Neural progenitor cell (in vitro differentiated cells): ENCODE measurements at places on chromosomes 16 and 17.

- no peak for DNase-seq
Observed at GRCh38 chr16:75062976-75063346, 53.6 kb downstream of the LDHD start.

DNA sequence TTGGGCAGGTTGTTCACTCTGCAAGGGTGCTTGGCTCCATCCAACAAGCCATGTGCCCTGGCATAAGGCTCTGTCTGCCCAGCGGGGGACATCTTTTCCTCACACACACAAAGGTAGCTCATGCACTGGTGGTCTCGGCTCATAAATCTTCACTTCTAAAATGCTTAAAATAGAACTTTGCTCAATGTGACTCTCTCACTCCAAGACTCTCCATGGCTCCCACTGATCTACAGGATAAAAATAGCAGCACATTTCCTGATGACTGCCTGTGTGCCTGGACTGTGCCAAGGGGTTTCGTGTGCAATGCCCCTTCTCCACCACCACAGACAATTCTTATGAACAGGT lies 15.1 kb upstream of the CIBAR2 start:
- no peak for DNase-seq

- DNase-seq, result no peak
Observed at GRCh38 chr16:11681976-11682654, 13.9 kb downstream of the SNN start.

- DNase-seq, result peak; percentile 6
Observed at GRCh38 chr17:38881600-38882191, 11.8 kb downstream of the LASP1 start.

DNA sequence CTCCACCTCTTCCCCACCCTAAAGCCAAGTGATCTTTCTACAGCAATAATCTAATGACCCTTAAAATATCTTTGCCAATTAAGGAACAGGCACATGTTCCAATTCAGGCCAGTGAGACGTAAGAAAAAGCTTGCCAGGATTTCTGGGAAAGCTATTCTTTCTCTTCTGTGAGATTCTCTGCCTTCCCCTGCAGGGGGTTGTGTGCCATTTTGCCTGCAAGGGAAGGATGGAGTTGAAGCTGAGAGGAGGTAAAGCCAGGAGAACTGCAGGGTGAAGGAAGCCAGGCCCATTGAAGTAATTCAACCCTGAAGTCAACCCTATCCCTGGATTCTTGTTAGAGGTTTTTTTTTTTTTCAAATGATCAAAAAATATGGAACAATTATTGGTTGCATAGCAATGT lies 9.0 kb upstream of the LPO start:
- DNase-seq, result no peak

DNA sequence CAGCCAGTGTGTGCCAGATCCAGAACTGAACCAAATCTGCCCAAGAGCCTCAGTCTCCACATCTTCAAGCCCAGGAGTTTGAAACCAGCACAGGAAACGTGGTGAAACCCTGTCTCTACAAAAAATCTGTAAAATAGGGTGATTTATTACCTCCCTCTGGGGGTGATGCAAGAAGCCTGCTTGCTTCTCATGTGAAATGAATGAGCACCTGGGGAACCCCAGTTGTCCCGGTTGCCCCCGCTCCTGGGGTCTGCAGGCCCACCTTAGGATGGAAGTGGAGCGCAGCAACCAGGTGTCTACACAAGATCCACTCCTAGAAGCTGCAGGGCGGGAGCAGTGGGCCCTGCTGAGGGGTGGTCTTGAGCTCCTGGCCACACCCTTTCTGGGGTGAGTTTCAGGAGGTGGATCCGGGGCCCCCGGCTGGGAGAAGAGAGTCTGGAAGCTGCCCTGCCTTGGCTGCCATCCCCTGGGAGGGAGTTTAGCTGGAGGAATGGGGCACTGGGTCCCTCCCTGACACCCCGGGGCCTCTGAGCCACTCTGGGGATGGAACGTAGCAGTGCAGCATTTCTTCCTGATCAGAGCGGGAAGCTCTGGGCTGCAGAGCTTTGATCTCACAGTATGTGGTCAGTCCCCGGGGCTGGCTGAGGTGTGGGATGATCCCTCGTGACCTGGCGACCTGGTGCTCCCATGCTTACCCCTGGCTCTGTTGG lies 117.8 kb downstream of the RAB11FIP4 start:
- no peak for DNase-seq

- DNase-seq, result peak; percentile 97
Observed at GRCh38 chr17:6831661-6832263, at the start of gene TEKT1. Gene TEKT1 (minus strand): TSS chr17:6831729. CDS start chr17:6830376, 1,353 bp downstream.

GRCh38 chr17:33980193-33980592 lies 274.9 kb upstream of the CCL2 start:
- no peak for DNase-seq

DNA sequence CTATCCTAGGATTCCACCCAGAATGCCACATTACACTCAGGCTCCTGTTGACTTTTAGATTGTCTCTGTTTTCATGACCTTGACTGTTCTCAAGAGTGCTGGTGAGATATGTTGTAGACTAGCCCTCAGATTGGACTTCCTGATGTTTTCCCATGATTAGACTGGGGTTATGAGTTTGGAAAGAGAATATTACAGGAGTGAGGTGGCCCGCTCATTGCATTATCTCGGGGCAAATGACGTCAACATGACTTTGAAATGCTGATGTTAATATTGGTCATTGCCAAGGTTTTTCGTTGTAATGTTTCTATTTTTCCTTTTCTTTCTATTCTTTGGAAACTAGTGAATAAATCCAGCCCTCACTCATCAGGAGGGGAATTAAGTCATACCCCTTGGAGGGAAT lies 355.7 kb upstream of the MON1B start:
- no peak for DNase-seq

GRCh38 chr17:50604513-50604912 lies 30.2 kb upstream of the ABCC3 start:
- DNase-seq, result no peak

GRCh38 chr16:55964923-55965475 lies 89.8 kb upstream of the CES5A start:
- DNase-seq, result no peak

DNA sequence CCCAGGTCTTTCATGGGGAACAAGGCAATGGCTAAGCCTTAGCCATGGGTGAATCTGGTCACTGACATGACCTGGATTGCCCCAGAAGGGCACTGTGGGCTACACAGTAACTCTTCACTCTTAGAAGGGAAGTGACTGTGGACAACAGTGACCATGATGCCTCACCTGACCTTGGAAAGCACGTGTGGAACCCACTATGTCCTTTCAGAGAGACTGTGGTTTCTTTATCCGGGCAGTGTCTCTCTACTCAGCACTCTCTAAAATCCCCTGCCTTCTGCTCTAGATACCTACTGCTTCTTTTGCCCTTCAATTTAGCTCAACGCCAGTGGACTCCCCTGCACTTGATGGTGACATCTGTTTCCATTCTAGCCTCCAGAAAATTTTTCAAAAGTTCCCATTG lies 66.1 kb upstream of the ANKFN1 start:
- DNase-seq, result no peak

GRCh38 chr16:19717314-19717713 lies 713 bp downstream of the KNOP1 start:
- peak; percentile 76 for DNase-seq

- DNase-seq, result no peak
Observed at GRCh38 chr16:46996952-46997458, 23.5 kb upstream of the DNAJA2 start.

DNA sequence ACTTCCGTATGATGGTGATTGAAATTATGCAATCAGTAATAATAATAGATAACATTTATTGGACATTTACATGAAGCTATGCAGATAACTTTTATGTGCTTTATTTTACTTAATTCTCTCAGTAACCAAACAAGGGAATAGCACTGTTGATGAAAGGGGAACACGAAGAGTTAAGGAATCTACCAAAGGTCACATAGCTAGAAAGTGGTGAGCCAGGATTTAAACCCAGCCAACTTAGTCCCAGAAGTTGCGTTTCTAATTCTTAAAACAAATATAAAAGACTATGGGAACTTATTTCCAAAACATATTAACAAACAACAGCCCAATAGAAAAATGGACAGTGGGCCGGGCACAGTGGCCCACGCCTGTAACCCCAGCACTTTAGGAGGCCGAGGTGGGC lies 9.7 kb downstream of the SPNS3 start:
- DNase-seq, result no peak

GRCh38 chr16:4387781-4388180 lies 16.1 kb downstream of the VASN start:
- DNase-seq, result no peak

DNA sequence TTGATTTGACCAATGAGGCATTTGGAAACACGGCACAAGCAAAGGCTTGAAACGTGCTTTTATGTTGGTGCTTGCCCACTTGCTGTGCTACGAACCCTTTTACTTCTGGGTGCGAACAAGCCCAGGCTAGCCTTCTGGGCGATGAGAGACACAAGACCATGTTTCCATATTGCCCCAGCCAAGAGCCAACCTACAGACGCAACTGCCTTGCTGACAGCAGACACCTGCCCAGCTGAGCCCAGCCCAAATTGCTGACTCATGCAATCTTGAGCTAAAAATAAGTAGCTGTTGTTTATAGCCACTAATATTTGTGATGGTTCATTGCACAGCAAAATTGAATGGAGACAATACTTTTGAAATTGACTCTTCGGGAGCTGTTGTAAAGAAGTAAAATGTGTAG lies 464.5 kb downstream of the WWOX start:
- no peak for DNase-seq

GRCh38 chr17:81457917-81458555 lies 54.6 kb downstream of the ACTG1 start:
- no peak for DNase-seq

DNA sequence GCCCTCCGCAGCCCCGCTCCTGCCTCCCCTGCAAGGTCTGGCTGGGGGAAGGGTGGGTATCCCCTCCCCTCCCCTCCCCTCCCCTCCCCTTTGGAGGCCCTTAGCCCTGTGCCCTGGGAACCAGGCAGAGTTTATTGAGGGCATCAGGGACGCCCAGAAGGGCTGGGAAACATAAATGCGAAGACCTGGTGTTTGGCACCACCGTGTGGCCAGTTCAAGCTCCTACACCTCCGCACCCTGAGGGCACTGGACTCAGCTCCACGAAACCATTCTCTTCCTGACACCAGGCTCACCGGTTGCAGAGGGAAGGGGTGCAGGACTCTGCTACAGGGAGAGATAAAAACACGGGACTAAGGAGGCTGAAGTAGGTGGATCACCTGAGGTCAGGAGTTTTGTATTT lies 1.0 kb upstream of the AIPL1 start:
- DNase-seq, result peak; percentile 86

DNA sequence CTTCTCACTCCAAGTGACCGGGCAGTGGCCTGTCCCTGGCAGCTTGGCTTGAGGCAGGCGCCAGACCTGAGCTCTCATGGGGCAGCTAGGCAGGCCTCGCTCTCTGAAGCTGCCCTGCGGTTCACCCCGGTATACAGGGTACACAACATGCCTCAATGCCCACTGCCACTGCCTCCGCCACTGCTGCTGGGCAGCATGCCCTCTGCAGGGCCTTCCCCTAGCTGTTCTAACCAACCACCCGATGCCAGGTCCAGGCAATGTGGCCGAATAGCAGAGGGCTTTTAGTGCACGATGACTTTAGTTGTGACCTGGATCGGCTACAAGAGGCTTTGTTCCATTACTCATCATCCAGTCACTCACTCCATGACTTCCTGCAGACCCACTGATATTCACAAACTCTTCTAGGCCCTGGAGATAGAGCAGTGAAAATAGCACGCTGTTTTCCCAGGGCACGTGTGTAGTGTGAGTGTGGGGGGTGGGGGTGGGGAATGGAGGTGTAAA lies 19.7 kb downstream of the CDC42EP4 start:
- DNase-seq, result no peak

DNA sequence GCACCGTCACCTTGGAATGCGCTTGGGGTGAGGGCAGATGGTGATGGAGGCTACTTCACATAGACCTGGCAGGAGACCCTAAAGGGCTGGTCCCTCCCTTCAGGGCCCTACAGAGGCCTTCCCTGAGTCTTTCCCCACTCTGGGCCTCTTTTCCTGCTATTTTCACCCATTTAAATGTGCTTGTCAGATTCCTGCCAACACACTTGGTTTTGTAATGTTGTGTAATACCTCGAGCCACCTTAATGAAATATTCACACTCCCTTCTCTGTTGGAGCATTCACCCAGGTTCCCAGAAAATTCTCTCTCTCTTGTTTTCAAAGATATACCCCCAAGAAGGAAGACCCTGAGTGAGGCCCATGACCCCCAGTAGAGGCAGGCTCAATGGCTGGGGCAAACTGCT lies 456.6 kb upstream of the DYNLRB2 start:
- DNase-seq, result no peak

- peak; percentile 73 for DNase-seq
Observed at GRCh38 chr17:1486802-1487695, 5.4 kb downstream of the MYO1C start.

GRCh38 chr17:4502466-4503154 lies 3.9 kb downstream of the SPNS2 start:
- DNase-seq, result no peak

DNA sequence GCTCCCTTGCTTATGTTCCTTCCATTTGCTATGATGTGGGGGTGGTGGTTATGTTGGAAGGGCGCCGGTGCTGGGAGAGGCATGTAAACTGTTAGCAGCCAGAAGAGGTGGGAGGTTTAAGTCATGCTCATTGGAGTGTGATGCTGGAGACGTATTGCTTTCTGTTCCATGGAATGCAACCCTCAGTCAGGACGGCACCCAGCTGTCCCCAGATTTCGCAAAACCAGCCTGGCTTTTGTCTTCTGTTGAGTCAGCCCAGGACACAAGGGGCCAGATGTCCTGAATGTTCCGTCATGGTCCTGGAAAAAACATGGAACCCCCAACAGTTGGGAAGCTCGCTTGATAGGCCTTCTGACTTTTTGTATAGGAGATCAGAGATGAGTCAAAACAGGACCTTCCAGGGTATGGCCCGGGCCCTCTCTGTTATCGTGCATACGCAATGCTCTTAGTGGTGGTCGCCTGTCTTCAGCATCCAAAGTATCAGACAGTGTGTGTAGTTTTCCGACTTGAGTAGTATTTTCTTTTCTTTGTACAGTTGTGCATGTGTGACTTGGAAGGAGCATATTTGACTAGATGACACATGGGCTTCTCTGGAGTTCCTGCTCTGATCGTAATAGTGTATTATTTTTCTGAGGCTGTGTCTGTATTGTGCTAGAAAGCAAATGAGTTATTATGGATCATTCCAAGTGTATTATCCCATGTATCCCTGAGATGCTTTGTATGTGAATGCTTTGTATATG lies 201.9 kb downstream of the SNX29 start:
- DNase-seq, result peak; percentile 55

DNA sequence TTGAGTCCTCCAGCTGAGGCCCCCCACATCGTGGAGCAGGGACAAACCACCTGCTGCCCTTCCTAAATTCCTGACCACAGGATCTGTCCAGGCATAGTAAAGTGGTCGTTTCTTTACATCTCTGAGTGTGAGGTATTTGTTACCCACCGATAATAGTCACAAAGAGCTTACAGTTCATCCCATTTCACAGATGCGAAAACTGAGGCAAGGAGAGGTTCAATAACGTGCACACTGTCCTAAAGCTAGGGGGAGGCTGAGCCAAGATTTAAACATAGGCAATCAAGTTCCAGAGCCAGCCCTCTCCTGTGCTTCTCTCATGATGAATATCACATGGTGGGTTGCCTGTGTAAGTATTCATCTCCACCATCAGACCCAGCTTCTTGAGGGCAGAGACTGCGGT lies 135.4 kb downstream of the CCT6B start:
- no peak for DNase-seq

GRCh38 chr17:19255279-19255678 lies 18.1 kb downstream of the EPN2 start:
- no peak for DNase-seq
